ENCODE measurements at places on chromosomes 2 and 18. TPM values are rescaled to one million over a fixed set of nuclear protein-coding genes. Genes with fewer than 3 reads are reported as not detected.

Gene DCDC2C
- not detected for total RNA-seq

DNA sequence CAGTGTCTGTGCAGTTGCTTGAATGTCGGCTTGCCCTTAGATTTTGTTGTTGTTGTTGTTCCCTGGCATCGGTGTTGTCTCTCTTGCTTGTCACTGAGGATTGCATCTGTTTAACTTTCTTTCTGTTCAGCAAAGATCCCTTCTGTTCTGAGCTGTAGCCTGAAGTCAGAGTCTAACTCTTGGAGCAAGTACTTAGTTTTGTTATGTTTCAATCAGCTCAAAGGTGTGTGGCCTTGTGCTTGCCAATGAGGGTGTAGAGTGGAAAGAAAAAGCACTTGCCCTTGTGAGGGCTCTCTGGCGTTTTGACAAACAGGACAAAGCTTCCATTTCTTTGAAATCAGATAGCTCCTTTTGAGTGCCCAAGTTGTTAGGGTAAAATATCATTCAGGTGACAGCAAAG is 757.1 kb upstream of the CDH7 start:
- no peak for DNase-seq

GRCh38 chr18:8412117-8412516 is 197.1 kb upstream of the RAB12 start:
- no peak for DNase-seq

GRCh38 chr2:128510701-128511397 is 192.2 kb upstream of the HS6ST1 start:
- no peak for DNase-seq

Measured in CD8-positive, alpha-beta T cell (primary cell).